ENCODE measurements at places on chromosomes 4 and X. TPM values are rescaled to one million over a fixed set of nuclear protein-coding genes. Genes with fewer than 3 reads are reported as not detected.

GRCh38 chrX:3449287-3449686 is 102.8 kb upstream of the MXRA5 start:
- DNase-seq = no peak

TRIM75 gene
- total RNA-seq = not detected

DNA sequence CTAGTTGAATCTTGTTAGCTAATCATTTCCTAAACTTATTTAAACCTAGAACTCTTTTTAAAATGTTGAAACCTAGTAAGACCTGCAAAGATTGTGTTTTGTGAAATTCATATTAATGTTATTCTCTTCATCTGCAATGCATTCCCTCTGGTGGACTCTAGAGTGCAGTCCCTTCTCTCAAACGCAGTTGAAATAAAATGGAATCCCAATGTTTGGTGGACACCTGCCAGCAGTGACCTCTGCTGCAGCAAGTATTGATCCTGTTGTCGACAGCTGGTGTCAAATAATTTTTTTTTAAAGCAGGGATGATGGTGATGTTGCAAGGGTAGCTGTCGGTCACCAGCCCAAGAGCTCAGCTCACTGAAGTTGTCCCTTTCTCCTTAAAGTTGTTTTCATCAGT is 492.0 kb downstream of the ZIC3 start:
- no peak for DNase-seq

DGKK gene
- total RNA-seq = 4.8 TPM

Data from endodermal cell (in vitro differentiated cells).